ENCODE measurements at places on chromosomes 11 and 22. TPM values are rescaled to one million over a fixed set of nuclear protein-coding genes. Genes with fewer than 3 reads are reported as not detected.

FADS2 gene
- total RNA-seq: 33.4 TPM

GRCh38 chr11:20762980-20763379 is 93.6 kb downstream of the NELL1 start:
- H3K27ac ChIP-seq: no peak overlapping the region
- H3K4me3 ChIP-seq: no peak overlapping the region

DNA sequence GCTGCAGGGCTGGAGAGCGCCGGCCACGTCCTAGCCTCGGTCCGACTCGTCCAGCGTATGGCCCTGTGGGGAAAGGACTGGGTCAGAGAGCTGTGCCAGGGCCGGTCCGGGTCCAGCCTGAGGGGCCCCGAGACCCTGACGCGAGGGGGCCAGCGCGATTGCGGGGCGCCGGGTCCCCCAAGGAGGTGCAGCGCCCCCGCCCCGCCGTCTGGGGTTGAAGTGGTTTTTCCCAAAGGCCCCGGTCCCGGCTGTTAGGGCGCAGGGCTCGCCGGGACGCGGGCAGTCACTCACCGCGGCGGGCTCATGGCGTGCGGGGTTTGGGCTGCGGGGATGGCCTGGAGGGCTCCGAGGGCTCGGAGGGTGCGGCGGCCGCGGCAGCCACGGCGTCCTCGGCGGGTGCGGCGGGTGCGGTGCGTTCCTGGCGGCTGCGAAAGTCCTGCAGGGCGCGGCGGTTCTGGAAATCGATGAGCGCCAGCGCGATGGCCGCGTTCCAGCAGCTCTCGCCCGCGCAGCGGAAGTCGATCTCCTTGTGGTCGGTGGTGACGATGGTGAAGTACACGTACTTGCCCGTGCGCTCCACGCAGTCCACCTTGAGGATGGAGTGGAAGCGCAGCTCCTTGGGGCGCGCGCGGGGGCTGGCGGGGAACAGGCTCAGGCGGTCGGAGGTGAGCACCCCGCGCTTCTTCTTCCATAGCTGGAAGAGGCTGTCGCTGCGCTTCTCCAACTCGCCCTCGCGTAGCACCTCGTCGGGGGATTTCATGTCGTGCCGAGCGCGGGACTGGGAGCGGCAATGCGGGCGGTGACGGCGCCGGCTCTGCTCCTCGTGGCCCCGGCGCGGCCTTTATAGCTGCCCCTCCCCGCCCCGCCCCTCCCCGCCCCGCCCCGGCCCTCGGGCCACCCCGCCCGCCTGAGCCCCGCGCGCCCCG is at the start of gene PHLDA2:
Gene PHLDA2 (minus strand): TSS at position 816 of the 926 bp plus-strand sequence. CDS start 56 bp downstream, at position 760.
- peaks cover 3% of the 10 kb centered on the region for H3K27me3 ChIP-seq
- peak; percentile 46 for DNase-seq
- H3K27ac ChIP-seq: no peak within 1 kb of the TSS
- no peaks in the 10 kb centered on the region for H3K36me3 ChIP-seq
- H3K4me1 ChIP-seq: peaks cover 13% of the 10 kb centered on the region

UBQLNL gene
- 0.54 TPM for total RNA-seq

GRCh38 chr11:64153812-64154211 is 12.1 kb downstream of the MACROD1 start:
- H3K36me3 ChIP-seq: no peaks in the 10 kb centered on the region
- no peaks in the 10 kb centered on the region for H3K4me1 ChIP-seq
- DNase-seq: no peak
- no peak overlapping the region for H3K4me3 ChIP-seq
- no peaks in the 10 kb centered on the region for H3K27me3 ChIP-seq

CCS gene
- 42.5 TPM for total RNA-seq

- no peak overlapping the region for H3K27ac ChIP-seq
- H3K4me3 ChIP-seq: no peak overlapping the region
- DNase-seq: no peak
- no peaks in the 10 kb centered on the region for H3K4me1 ChIP-seq
- no peaks in the 10 kb centered on the region for H3K36me3 ChIP-seq
Observed at GRCh38 chr11:8584082-8584481, 9.9 kb downstream of the STK33 start.

DNA sequence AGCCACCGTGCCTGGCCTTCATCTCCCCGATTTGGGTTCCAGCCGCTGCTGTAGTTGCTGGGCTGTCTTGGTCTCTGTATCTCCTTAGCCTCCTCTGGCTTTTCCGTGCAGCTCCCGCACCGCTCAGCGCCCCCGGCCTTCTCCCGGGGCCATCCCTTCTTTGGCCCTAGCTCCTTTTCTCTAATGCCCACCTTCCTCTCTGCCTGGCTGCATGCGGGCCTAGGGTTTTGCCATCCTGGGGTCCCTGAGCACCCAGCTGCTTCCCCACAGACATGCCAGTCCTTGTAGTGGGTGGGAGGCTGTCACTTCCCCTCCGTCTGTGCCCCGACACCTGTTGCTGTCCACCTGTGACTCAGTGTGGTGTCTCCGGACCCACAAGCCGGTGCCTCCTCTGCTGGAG is 36.4 kb downstream of the KCNJ4 start:
- no peak overlapping the region for H3K27ac ChIP-seq
- DNase-seq: no peak
- no peaks in the 10 kb centered on the region for H3K36me3 ChIP-seq
- no peaks in the 10 kb centered on the region for H3K4me1 ChIP-seq
- no peak overlapping the region for H3K4me3 ChIP-seq

KCNK7 gene
- total RNA-seq: 2.8 TPM

SLC22A6 gene
- total RNA-seq: not detected

VPREB3 gene
- 0.74 TPM for total RNA-seq

DNA sequence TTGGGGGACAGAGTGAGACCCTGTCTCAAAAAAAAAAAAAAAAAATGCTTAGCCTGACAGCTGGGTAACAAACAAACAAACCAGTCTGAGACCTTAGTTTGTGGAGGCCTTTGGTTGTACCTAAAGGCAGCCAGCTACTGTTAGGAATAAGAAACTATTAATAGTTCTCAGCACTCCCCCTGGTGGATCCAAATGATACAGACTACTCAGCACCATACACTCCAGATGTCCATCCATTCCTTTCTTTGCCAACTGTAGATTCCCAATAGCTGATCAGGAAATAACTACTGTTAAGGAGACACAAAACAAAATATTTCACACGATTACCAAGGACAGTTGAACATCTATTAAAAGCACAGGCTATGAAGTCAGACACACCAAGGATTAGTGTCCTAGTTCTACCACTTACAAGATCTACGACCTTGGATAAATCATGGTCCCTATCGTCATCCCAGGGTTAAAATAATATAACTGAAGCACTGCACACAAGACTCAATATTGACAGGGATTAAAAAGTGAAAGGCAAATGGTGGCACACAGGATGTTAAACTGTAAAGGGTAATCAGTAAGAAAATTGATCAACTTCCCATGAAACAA is 17.2 kb downstream of the CLDN25 start:
- no peak overlapping the region for H3K4me3 ChIP-seq
- peak; percentile 7 for DNase-seq
- H3K27ac ChIP-seq: no peak overlapping the region
- H3K36me3 ChIP-seq: peaks cover 20% of the 10 kb centered on the region
- H3K27me3 ChIP-seq: no peaks in the 10 kb centered on the region

GRCh38 chr11:2440646-2441045 is 3.7 kb downstream of the TRPM5 start:
- no peaks in the 10 kb centered on the region for H3K36me3 ChIP-seq
- no peaks in the 10 kb centered on the region for H3K27me3 ChIP-seq
- DNase-seq: no peak
- no peak overlapping the region for H3K27ac ChIP-seq

DNA sequence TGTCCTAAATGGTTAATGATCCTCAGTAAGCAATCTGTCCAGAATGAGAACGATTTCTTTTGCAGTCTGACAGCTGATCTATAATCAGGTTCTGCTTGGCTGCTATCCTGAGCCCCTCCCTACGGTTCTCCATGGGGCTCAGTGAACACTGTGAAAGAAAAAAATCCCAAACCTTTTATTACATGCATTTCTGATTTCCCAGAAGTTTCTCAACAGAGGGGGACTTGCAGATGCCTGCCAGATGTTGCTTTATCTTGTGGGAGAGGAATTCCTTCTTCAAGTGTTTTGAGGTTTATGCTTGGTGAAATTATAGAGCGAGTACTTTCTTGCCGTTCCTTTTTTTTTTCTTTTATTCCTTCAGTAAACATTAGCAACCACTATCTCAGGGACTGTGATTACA is 531.9 kb upstream of the ISX start:
- no peak overlapping the region for H3K4me3 ChIP-seq
- no peaks in the 10 kb centered on the region for H3K4me1 ChIP-seq
- DNase-seq: no peak
- no peaks in the 10 kb centered on the region for H3K36me3 ChIP-seq
- no peaks in the 10 kb centered on the region for H3K27me3 ChIP-seq

- no peaks in the 10 kb centered on the region for H3K36me3 ChIP-seq
- H3K27ac ChIP-seq: no peak within 1 kb of the TSS
- H3K27me3 ChIP-seq: no peaks in the 10 kb centered on the region
- peak; percentile 0 for DNase-seq
- H3K4me1 ChIP-seq: no peaks in the 10 kb centered on the region
Observed at GRCh38 chr11:8593935-8594909, at the start of gene STK33. Gene STK33, minus strand, starts transcription at chr11:8594228. Its CDS starts 119,323 bp downstream, at chr11:8474905.

- H3K27me3 ChIP-seq: no peaks in the 10 kb centered on the region
- H3K36me3 ChIP-seq: no peaks in the 10 kb centered on the region
- no peak overlapping the region for H3K4me3 ChIP-seq
- no peak for DNase-seq
Observed at GRCh38 chr11:33635161-33635560, 65.5 kb downstream of the C11orf91 start.

C22orf31 gene
- not detected for total RNA-seq

DNA sequence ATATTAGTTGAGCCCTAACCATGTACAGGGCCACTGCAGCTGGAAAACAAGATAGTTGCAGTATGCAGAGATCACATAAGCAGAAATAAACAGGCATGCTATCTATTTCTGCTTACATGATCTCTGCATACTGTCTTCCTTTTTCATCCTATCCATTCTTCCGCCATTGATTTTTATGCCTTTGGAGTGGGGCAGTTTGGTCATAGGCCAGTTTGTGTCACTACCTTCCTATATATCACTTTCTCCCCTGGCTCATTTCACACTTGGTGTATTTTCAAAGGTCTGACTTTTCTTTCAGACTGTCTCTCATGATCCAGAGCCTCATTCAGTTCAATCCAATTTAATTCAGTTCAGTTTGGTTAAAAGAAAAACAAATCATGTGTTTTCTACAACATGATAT is 829.6 kb downstream of the KCNA4 start:
- DNase-seq: no peak
- H3K4me1 ChIP-seq: no peaks in the 10 kb centered on the region
- no peaks in the 10 kb centered on the region for H3K36me3 ChIP-seq
- H3K27ac ChIP-seq: no peak overlapping the region

GRCh38 chr11:107842412-107843100 is 16.0 kb downstream of the SLC35F2 start:
- no peaks in the 10 kb centered on the region for H3K27me3 ChIP-seq
- no peaks in the 10 kb centered on the region for H3K36me3 ChIP-seq
- H3K27ac ChIP-seq: no peak overlapping the region
- DNase-seq: no peak
- H3K4me3 ChIP-seq: no peak overlapping the region
- H3K4me1 ChIP-seq: peaks cover 7% of the 10 kb centered on the region

SCN3B gene
- total RNA-seq: not detected

DNA sequence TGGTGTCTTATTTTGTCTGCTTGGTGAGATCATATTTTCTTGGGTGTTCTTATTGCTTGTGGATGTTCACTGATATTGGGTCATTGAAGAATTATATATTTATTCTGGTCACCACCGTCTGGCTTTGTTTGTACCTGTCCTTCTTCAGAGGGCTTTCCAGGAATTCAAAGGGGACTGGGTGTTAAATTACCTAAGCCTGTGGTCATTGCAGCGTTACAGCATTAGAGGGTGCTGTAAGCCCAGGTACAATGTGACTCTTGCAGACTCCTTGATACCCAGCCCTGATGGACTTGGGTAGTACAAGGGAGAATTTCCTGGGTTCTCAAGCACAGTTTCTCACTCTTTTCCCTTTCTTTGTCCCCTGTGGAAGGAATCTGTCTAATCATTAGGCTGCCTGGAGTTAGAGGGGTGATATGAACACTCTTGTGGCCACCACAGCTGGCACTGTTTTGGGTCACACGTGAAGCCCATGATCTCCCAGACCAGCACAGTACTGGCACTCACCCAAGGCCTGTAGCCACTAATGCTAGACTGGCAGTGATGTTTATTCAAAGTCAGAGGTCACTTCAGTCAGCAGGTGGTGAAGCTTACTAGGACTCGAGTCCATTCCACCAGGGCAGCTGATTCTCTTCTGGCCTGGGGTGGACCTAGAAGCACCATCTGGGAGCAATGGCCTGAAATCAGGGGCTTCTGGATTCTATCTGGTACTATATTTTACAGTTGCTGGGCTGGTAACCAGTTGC is 56.1 kb upstream of the NARS2 start:
- DNase-seq: no peak
- H3K36me3 ChIP-seq: no peaks in the 10 kb centered on the region
- H3K27me3 ChIP-seq: no peaks in the 10 kb centered on the region

UPB1 gene
- total RNA-seq: 2.4 TPM

DNA sequence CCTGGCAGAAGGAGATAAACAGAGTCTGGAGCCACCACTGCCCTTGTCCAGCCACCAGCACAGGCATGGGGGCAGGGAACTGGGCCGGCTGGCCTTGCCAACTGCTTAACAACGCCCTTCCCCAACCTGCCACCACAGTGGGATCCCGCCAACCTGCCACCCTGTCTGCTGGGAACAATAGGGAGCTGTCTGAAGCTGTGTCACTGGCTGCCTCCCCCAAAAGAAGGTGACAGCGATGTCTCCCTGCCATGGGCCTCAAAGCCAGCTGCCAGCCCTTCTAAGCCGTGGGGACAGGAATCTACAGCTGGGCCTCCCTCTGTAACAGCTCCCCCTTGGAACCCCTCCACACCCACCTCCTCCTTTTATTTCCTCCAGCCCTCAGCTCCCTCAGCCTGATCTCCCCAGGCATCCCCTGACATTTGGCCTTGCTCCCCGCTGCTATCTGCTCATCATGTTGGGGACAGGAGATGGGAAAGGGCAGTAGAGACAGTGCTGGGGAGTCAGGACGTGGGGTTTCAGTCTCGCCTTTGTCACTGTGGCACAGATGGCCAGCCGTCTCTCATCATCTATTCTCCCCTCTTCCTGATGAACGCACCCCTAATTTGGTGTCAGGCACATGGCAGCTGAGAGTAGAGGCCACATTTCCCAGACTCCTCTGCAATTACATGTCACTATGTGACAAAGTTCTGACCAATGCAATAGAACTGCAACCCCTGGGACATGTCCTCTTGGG is 51.3 kb upstream of the PRDM11 start:
- H3K27ac ChIP-seq: no peak overlapping the region
- H3K27me3 ChIP-seq: no peaks in the 10 kb centered on the region
- no peak for DNase-seq
